ENCODE measurements at places on chromosomes 12 and 14. TPM values are rescaled to one million over a fixed set of nuclear protein-coding genes. Genes with fewer than 3 reads are reported as not detected.

DNA sequence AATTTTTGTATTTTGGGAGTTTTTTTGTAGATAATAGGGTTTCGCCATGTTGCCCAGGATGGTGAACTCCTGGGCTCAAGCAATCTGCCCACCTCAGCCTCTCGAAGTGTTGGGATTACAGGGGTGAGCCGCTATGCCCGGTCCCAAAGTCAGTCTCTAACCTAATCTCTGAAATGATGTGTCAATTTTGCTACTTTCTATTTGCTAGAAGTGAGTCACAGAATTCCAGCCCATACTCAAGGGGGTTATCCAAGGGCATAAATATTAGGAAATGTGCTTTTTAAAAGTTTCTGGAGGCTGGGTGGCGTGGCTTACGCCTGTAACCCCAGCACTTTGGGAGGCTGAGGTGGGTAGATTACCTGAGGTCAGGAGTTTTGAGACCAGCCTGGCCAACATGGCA is 40.5 kb downstream of the RESF1 start:
- peaks cover 73% of the 10 kb centered on the region for H3K36me3 ChIP-seq
- H3K27ac ChIP-seq, result no peak overlapping the region
- H3K4me1 ChIP-seq, result no peaks in the 10 kb centered on the region

GRCh38 chr12:3931206-3931605 is 58.0 kb upstream of the PARP11 start:
- H3K36me3 ChIP-seq, result no peaks in the 10 kb centered on the region
- no peaks in the 10 kb centered on the region for H3K4me1 ChIP-seq
- no peak for DNase-seq
- no peak overlapping the region for H3K4me3 ChIP-seq
- peaks cover 56% of the 10 kb centered on the region for H3K27me3 ChIP-seq

- no peak overlapping the region for H3K4me3 ChIP-seq
- peaks cover 13% of the 10 kb centered on the region for H3K27me3 ChIP-seq
- DNase-seq, result no peak
- H3K36me3 ChIP-seq, result no peaks in the 10 kb centered on the region
- H3K27ac ChIP-seq, result no peak overlapping the region
Observed at GRCh38 chr12:6080149-6081045, 44.1 kb downstream of the VWF start.

The ZNF385A gene
- 10.2 TPM for polyA plus RNA-seq

DNA sequence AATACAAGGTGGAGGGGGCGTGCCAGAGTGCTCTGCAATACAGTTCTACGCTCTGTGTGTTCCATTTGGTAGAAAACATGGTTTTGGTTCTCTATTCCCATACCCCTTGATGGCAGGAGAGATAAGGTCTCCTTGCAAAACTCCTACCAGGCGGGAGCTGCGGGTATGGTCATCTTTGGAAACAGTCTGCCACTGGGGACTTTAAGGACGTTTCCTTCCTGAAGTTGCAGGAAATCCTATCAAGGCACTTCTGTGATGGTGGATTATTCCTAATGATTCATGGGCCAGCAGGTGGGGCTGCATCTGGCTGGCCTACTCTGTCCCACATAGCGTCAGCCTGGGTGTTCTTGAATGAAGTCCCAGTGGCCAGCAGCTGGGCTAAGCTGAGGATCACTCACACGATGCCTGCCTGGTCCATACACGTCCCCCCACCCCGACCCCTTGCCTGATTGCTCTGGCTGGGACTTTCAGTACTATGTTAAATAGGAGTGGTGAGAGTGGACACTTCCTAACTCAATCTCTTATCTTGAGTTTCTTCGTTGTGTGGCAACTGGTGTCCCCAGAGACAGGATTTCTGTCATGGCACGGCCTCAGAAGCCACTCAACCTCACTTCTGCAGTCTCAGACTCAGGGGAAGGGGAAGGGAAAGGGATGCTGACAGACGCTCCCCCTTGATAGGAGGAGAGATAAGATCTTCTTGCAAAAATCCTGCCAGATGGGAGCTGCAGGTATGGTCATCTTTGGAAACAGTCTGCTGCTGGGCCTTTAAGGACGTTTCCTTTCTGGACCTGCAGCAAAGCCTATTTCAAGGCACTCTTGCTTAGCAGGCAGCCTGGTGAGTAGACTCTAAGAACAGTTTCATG is 61.0 kb upstream of the FKBP4 start:
- no peak overlapping the region for H3K27ac ChIP-seq
- no peaks in the 10 kb centered on the region for H3K27me3 ChIP-seq
- H3K36me3 ChIP-seq, result no peaks in the 10 kb centered on the region
- H3K4me3 ChIP-seq, result no peak overlapping the region
- no peak for DNase-seq

DNA sequence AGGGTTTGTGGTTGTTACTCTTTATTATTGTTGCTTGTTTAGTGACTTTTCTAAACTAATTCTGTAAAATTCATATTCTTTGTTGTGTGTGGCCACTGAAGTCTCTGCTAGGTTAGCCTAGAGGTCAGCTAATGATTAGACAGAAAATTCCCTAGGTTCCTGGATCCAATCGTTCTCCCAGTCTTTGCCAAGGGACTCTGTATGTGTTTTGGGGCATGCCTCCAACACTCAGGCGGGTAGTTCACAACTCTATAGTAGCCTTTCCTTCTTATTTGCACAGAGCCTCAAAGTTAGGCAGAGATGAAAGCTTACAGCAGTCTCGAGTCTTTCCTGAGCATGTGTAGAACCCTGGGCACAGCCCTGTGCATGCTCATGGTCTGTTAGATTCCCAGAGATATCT is 32.7 kb upstream of the RIN3 start:
- no peak overlapping the region for H3K4me3 ChIP-seq
- no peaks in the 10 kb centered on the region for H3K27me3 ChIP-seq
- H3K36me3 ChIP-seq, result no peaks in the 10 kb centered on the region

The TAS2R30 gene
- 0.48 TPM for polyA plus RNA-seq

The CLECL1 gene
- polyA plus RNA-seq, result 0.35 TPM

The LRRC43 gene
- polyA plus RNA-seq, result 1.4 TPM

DNA sequence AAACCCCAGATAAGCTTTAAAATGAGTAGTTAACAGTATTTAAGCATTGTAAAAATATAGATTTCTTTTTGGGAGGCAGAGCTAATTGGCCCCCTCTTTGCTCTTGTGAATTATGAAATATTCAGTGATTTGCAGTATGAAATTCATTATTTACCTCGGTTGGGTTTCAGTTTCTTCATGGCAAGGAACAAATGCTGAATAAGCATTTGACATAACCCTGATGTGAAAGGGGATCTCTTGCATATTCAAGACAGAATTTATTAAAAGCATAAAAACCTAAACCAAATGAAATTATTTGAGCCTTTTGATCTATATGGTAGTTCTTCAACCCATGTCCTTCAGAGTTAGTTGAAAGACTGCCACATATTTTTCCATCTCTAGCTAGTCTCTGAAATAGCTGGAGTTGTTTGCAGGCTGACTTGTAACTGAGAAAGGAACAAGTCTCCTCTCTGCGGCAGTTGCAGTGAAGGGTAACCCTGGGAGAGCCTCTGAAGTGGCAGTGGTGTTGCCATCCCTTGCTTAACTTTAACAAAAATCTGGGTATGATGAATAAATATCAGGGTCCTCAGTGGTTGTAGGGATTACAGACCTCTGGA is 690 bp downstream of the AKAP6 start:
- H3K36me3 ChIP-seq, result no peaks in the 10 kb centered on the region
- no peak for DNase-seq
- no peak overlapping the region for H3K27ac ChIP-seq
- H3K4me1 ChIP-seq, result no peaks in the 10 kb centered on the region
- no peak overlapping the region for H3K4me3 ChIP-seq

- H3K4me1 ChIP-seq, result peaks cover 13% of the 10 kb centered on the region
- H3K36me3 ChIP-seq, result no peaks in the 10 kb centered on the region
- peak overlapping the region; percentile 15 for H3K4me3 ChIP-seq
- no peak for DNase-seq
- H3K27me3 ChIP-seq, result no peaks in the 10 kb centered on the region
Observed at GRCh38 chr14:64983439-64984310, 3.0 kb upstream of the FNTB start.

DNA sequence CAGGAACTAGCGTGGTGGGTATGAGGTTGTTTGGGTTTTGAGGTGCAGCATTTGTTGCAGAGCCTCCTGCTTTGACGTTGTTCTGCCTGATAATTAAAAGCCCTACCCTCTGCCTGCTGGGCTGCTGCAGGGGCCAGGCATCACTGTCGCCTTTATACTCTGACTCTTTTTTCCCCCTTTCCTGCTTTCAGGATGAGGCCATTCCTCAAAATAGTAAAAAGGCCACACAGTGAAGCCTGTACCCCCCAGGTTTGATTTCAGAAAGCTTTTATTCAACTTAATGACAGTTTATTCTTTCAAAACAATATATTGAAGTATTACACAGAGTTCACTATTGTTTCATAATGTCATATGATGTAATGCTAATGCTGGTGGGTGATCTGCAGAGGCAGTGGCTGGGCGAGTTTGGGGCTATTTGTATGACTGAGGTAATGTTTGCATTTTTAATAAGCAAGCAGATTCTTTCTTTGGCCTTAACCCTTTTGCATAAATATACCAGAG is 9.1 kb downstream of the BORCS5 start:
- no peak for DNase-seq
- no peaks in the 10 kb centered on the region for H3K36me3 ChIP-seq
- H3K4me1 ChIP-seq, result peaks cover 12% of the 10 kb centered on the region
- H3K27ac ChIP-seq, result no peak overlapping the region

The SLC38A4 gene
- 5.0 TPM for polyA plus RNA-seq

- DNase-seq, result no peak
- H3K4me3 ChIP-seq, result no peak overlapping the region
- no peaks in the 10 kb centered on the region for H3K4me1 ChIP-seq
Observed at GRCh38 chr12:104197264-104197663, 18.3 kb upstream of the TXNRD1 start.

The NOS1 gene
- polyA plus RNA-seq, result 0.52 TPM

GRCh38 chr12:132115500-132115899 is 28.6 kb downstream of the DDX51 start:
- no peak overlapping the region for H3K27ac ChIP-seq
- DNase-seq, result peak; percentile 9
- H3K36me3 ChIP-seq, result peaks cover 87% of the 10 kb centered on the region
- no peaks in the 10 kb centered on the region for H3K4me1 ChIP-seq
- no peak overlapping the region for H3K4me3 ChIP-seq

The SERPINA3 gene
- 1.9 TPM for polyA plus RNA-seq

DNA sequence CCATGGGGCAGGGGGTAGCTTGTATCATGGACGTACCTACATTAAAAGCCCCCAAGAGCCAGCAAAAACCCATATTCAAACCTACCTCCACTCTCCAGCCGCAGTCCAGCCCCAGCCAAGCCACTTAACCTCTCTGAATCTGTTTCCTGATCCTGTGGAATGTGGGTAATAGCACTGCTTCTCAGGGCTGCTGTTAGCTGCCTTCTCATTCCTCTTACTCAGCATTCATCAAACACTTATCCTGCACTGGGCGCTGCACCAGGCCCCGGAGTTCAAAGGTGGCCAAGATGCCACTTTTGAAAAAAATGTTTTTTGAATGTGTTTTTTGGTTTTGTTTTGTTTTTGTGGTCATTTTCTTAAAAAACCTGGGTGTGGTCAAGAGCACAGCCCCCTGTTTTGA is 237.4 kb downstream of the CHST11 start:
- peaks cover 18% of the 10 kb centered on the region for H3K4me1 ChIP-seq
- no peaks in the 10 kb centered on the region for H3K27me3 ChIP-seq

Data from left lung (tissue), 14 donors.